Stimulated activated CD4-positive, alpha-beta T cell treated with anti-CD3 and anti-CD28 coated beads, Interleukin-4, amount 100 ng/mL, for 4 hours (primary cell): ENCODE measurements at places on chromosomes 1 and 21.

DNA sequence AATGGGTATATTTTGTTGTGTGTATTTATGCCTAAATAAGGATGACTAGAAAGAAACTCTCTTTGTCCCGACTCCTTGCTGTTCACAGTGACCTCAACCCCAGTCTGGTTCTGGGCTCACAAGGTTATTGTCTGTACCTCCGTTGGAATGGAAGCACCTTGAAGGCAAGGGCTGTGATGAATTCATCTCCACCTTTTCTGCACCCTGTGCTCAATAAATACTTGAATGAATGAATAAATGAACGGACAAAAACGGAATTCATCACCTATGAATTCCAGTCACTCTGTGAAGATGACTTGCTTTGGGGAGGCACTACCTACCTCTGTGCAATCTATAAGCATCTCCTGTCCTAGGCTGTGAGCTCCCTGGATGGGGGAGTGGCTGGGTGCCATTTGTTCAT, 39.3 kb downstream of the HSPG2 start:
- no peak for DNase-seq

- no peak for DNase-seq
Measured at GRCh38 chr1:206793620-206794019, 21.3 kb upstream of the IL10 start.

DNA sequence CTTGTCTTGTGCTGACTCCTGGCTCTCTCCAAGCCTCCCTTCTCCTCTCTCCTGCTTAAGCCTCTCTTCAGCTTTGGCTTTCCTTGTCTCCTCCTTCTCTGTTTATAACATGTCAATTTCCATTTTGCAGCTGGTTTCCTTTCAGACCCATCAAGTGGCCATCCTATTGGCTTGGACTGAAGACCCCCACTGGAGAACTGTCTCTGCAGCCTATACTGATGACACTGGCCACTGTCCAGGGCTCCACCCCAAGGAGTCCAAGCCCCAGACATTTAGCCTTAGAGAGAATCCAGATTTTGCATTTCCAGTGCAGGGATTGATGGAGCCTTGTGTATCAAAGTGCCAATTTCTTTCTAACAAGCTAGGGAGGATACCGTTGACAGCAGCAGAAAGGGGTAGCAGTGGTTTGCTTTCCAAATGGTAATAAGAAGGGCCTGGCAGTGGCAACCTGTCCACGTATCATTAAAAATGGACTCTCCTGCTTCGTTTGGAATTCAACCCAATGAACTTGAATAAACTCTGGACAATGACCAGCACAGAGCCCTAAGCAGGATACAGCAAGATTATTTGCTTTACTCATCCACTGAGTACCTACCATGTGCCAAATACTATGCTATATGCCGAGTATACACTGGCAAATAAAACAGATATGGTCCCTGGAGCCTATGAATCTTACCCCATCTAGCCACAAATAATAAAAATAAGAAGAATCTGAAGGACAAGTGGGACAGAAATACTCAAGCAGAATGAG, 6.5 kb downstream of the OVAAL start:
- no peak for DNase-seq

GRCh38 chr1:6157132-6157527, 23.0 kb downstream of the CHD5 start:
- DNase-seq, result no peak

- no peak for DNase-seq
Measured at GRCh38 chr1:29388884-29389283, 152.6 kb downstream of the PTPRU start.

DNA sequence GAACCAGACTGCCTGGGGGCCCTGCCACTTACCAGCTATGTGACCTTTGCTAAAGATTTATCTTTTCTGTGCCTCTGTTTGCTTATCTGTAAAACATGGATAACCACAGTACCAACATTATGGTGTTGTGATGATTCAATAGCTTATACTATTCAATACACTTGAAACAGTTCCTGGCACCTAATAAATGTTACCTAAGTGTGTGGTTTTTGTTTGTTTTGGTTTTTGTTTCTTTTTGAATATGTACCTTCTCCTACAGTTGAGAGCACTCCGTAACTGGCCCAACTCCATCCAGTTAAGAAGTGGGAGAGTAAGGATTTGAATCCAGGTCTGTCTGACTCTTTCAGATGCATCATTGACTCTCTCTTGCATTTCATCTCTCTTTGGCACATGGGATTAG, 125.8 kb upstream of the C8B start:
- no peak for DNase-seq

DNA sequence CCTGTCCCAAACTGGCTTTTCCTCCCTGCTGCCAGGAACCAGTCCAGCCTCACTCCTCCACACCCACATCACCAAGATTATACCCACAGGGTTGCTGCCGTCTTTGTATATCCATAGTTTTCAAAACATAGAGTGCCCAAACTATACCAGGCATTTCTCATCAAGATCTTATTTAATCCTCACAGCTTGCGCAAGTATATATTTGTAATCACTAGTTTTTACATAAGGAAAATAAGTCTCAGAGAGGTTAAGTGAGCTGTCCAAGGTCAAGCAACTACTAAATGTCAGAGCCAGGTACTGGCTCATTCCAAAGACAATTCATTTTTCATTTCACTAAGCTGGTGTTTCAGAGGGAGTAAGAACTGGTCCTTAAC, 34.9 kb upstream of the ZNF362 start:
- no peak for DNase-seq

DNA sequence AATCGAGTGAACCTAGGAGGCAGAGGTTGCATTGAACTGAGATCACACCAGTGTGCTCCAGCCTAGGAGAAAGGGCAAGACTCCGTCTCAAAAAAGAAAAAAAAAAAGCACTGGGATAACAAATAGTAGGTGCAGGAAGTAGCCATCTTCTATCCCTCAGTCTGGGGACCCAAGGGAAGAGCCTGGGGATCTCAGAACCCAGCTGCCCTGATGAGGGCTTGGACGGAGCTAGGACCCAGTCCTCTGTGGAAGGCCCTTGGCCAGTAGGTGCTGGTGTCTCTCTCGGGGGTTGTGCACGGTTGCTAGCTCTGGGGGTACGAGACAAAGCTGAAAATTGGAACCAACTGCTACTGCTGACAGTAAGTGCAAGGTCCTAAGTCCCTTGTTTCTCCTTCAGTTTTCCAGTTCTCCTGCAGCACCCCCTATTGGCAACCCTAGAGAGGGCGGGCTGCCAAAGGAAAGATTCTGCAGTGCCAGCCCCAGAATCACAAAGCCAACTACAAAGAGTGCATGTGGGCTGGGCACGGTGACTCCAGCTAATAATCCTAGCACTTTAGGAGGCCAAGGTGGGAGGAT, 57.6 kb upstream of the KIF1B start:
- DNase-seq, result peak; percentile 14

- no peak for DNase-seq
Measured at GRCh38 chr1:159970932-159971342, 16.9 kb upstream of the SLAMF9 start.

- DNase-seq, result no peak
Measured at GRCh38 chr21:16821588-16821987, 691.3 kb upstream of the CXADR start.

GRCh38 chr21:42269386-42269785, 45.8 kb downstream of the TFF3 start:
- DNase-seq, result no peak

- DNase-seq, result no peak
Measured at GRCh38 chr1:99850459-99851291, 514 bp downstream of the AGL start.

DNA sequence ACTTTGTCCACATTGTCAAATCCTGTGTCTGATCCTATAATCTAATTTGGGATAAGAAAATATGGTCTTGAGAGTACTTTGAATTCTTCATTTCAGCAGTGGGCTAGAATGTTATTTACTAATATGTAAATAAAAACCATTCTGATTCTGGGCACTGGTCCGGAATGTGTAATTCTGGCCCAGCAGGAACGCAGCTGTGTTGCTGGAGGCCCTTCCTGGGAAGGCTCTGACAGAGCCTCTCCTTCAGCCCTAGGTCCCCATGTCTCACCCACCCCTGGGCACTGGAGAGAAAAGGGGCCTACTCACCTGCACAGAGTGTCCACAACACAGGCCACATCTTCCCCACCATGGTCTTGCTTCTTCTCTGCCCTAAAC, 251 bp downstream of the GPA33 start:
- DNase-seq, result no peak

GRCh38 chr1:41955461-41956159, 36.9 kb upstream of the HIVEP3 start:
- no peak for DNase-seq

- no peak for DNase-seq
Measured at GRCh38 chr1:185526344-185527307, 207.6 kb upstream of the HMCN1 start.

DNA sequence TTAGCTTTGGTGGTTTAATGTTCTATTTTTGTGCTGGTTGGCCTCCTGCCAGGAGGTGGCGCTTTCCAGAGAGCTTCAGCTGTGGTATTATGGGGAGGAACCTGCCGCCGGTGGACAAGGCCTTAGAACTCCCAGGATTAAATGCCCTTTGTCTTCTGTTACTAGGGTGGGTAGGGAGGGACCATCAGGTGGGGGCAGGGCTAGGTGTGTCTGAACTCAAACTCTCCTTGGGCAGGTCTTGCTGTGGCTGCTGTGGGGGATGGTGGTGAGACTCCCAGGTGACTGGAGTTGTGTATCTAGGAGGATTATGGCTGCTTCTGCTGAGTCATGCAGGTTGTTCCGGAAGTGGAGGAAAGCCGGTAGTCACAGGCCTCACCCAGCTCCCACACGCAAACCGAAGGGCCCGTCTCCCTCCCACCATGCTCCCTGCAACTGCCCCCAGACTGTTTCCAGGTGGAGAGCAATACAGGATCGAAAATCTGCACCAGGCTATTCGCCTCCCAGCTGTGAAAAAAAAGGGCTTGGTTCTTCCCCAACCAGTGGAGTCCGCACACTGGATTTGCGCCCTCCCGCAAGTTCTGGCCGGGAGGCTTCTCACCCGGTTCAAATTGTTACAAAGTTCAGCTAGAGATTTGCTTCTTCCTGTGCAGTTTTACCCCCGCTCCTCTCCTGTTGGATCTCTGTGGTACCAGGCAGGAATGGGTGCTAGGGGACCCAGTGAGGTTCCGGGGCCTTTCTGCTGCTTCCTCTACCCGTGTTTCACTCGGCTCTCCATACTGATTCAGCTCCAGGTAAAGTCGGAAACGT, 220.5 kb downstream of the CENPF start:
- no peak for DNase-seq

GRCh38 chr1:243470502-243470901, 214.7 kb downstream of the SDCCAG8 start:
- no peak for DNase-seq

DNA sequence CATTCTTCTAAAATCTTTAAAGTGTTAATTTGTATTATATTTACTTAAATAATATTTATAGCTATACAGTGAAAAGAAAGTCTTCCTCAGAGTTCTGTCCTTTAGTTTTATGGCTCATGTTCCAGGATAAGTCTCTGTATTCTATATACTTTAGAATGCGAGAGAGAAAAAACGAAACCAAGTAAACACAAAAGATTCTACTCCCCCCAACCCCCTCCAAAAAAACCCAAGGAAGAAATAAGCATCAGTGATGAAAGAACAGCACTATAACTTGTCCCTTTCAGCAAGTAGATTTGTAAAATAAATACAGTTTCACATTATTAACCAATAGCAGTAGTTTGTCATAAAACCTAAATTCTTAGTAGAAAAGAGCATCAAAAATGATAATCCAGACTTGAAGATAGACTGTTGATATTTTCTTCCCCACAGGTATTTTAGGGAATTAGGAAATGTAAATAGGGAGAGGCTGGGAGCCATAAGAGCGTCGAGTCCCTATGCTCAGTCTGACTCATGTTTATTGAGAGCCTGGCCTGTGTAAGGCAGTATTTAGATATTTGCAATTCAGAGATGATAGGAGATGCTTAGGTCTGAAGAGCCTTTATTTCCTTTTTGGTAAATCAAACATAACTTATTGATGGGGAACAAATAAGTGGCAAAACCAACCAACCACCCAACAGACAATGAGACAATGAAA, 35.5 kb downstream of the CDC14A start:
- no peak for DNase-seq

GRCh38 chr1:157359314-157360022, 192.8 kb downstream of the FCRL5 start:
- DNase-seq, result no peak

- no peak for DNase-seq
Measured at GRCh38 chr1:233121947-233122559, 171.6 kb downstream of the NTPCR start.

DNA sequence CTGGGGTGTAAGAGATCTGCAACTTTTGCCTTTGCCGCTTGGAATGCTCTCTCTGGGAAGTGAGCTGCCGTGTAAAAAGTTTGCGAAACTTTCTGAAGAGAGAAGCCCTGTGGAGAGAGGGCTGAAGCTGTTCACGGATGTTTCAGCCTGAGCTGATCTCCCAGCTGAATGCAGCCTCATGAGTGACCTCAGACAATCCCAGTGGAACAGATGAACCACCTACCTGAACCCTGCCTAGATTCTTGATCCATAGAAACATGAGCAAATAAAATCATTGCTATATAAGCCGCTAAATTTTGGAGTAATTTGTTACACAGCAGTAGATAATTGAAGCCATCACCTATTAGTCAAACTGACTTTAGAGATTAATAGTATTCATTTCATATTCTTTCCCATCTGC, 4.4 kb upstream of the ALG6 start:
- DNase-seq, result no peak
